Stimulated activated CD8-positive, alpha-beta memory T cell treated with anti-CD3 and anti-CD28 coated beads, Interleukin-7, amount 100 ng/mL, for 1 hour (primary cell): ENCODE measurements at places on chromosomes 1 and 21.

DNA sequence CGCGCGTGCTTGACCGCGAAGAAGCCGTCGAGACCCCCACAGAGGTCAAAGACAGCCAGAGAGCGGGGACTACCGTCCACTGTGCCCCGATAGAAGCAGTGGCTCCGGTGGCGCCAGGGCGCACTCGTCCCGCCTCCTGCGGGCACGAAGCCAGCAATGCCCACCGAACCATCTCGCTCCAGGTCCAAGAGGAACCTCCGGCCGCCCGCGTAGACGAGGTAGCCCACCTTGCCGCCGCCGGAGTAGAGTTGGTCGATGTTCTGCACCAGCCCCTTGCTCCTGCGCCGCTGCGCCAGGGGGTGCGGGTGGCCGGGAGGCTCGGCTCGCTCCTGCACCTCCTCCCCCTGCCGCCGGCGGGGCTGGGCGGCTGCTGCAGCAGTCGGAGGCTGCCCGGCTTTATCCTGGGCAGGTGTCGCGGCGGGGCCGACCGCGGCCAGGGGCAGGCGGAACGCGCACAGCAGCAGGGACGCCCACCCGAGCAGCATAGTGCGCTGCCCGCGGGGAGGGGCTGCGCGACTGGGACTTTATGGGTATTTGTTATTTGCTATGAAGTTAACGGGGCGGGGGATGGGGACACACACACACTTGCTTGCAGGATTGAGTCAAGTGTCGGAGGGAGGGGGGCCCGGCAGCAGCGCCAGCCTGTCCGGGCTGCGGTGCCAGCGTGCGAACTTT is 844 bp downstream of the ADAMTS5 start:
- DNase-seq: no peak

GRCh38 chr1:228039986-228040385 is 33.2 kb downstream of the WNT3A start:
- no peak for DNase-seq

DNA sequence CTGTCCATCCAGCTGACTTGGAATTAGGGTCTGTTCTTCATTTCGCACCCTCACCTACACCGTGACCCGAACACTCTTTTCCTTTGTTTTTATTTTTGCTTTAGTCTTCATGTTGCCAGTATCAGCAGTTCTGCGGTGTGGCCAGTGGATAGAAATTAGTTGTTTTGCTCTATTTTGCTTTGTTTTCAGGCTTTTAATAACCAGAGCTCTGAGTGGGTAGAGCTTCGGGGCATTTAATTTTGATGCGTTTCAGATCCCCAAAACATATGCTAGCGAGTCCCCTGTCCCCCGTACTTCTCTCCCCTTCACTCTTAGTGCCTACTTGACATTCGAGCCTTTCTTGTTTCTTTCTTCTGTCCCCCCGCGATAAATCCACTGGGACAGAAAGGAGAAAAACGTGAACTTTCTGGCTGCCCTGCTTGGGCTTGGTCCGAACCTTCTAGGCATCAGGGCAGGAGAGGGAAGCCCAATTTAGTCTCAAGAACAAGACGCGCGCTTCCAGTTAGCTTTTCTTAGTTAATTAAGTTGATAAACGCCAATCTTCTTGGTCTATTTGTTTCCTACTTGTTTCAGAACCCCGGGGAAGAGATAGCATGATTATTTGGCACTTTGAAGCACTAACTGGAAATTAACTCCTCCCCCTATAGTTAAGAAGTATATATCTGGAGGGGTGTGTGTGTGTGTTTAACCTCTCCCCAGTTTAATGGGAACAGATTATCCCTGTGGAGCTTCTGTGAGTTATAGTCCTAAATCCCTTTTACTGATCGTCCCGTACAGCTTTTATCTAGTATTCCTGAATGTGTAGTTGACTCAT is 839 bp downstream of the SWT1 start:
- no peak for DNase-seq

DNA sequence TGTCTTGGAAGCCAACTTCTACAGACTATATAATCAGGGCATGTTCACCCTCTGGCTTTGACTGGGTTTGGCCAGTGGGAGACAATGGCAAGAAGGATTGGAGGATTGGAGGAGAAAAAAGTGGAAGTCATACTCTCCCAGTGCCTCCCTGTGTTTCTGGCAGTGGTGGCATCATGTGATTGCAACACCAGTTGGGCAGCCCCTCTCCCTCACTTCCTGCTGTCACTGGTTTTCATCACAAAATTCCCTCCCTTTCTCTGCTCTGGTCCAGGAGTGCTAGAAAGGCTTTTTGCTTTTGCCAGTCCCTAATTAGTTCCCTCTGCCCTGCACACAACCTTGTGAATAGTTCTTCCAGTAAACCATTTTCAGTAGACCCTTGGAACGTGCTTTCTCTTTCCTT is 3.7 kb upstream of the QSOX1 start:
- no peak for DNase-seq
